Bronchial epithelial cell (primary cell): ENCODE measurements at places on chromosomes 5 and 9. TPM values are rescaled to one million over a fixed set of nuclear protein-coding genes. Genes with fewer than 3 reads are reported as not detected.

DNA sequence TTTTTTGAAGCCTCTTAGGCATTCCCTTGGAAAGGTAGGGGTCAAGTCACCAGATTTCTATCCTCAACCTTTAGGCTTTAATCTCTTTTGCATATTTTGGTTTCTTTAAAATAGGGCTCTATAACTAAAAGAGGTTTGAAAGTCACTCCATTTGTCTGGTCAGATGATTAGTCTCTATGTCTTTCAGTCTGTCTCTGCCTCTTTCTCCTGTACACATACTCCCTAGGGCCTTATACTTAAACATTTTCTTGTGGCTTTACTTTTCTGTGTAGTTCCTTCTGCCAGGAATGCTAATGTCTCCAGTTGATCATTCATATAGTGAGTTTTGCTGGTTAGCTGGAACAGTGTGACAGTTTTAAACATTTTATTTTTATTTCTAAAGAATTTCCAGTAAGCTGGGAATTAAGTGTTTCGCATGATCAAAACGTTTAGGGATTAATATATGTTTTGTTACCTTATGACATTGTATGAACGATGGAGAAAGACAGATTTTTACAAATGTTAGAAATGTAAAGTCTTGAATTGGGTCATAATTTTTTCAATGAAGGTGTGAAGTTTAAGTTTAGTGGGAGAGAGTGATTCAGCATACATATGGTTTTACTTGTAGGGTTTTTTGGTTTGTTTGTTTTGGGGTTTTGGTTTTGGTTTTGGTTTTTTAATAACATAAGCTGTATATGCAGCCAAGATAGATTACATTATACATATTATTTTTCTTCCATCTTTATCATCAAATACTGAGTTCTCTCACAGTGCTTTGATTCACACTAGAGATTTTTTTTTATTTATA, 90.6 kb downstream of the ZCCHC7 start:
- no peak for DNase-seq

Gene KCNV2
- total RNA-seq = not detected in 2 replicates

Gene SURF6
- total RNA-seq = 9.0 and 11.1 TPM in 2 replicates

- no peak for DNase-seq
These were observed 22.2 kb downstream of the RGS3 start for GRCh38 chr9:113485761-113486115.

GRCh38 chr5:161269125-161269524, 277.4 kb downstream of the GABRB2 start:
- DNase-seq = no peak

Gene CYLC2
- not detected in 2 replicates for total RNA-seq

Gene PCDHA10
- total RNA-seq = under 0.01 TPM in 2 replicates

DNA sequence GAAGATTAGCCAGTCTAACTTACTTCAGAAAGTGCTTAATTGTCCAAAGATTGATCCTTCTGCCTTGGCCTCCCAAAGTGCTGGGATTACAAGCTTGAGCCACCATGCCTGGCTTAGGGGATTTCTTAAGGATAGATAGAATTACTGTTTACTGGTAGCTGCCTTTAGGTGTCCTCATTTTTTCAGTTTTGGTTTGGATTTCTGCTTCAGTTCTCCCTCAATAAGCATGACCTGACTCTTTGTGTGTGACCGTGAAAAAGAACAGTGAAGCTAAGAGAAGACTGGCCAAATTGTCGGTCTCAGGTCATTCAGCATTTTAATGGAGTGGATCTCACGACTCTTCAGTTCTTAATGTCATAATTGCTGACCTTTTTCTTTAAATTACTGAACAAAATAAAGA, 22.9 kb upstream of the CMYA5 start:
- no peak for DNase-seq

Gene TLX3
- not detected in 2 replicates for total RNA-seq

DNA sequence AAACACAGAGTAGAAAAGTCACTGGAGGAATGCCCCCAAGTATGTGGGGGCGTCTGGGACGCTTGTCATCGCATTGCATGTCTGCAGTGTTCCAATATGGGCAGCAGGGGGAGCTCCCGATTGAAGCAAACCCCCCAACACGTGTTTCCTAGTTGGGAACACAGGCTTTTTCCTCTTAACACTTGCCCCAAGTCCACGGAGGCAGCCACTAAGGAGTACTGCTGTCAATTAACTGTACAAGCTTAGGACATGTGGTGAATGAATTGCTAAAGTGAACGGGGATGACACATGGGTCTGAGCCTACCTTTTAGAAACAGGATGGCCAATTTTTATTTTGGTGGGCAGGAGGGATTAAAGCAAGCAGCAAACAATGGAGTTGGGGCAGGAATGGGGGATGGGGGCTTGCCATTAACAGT, 2.2 kb downstream of the GABRB2 start:
- DNase-seq = peak; percentile 40

DNA sequence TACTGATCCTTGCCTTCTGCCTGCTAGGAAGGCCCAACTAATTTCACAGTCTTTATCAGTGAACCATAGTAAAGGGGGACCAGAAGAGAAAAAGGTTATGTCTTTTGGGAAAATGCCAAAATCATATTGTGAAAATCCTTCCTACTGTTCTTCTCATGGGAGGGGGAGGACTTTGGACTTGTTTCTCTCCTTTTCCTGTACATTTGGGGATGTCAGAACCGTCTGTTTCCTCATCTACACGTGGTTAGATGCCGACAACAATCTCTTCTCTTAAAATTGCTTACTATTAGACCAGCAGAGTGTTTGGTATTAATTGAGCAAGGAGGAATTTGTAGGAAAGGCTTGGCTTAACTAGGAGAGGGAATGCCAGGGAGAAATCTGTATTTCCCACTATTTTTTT, 77.2 kb downstream of the TMC1 start:
- no peak for DNase-seq

- no peak for DNase-seq
These were observed 19.0 kb upstream of the ACTBL2 start for GRCh38 chr5:57501414-57502201.

GRCh38 chr9:132249690-132250089, 87.8 kb downstream of the NTNG2 start:
- DNase-seq = no peak

Gene DNAJC18
- total RNA-seq = 1.2 and 1.6 TPM in 2 replicates

DNA sequence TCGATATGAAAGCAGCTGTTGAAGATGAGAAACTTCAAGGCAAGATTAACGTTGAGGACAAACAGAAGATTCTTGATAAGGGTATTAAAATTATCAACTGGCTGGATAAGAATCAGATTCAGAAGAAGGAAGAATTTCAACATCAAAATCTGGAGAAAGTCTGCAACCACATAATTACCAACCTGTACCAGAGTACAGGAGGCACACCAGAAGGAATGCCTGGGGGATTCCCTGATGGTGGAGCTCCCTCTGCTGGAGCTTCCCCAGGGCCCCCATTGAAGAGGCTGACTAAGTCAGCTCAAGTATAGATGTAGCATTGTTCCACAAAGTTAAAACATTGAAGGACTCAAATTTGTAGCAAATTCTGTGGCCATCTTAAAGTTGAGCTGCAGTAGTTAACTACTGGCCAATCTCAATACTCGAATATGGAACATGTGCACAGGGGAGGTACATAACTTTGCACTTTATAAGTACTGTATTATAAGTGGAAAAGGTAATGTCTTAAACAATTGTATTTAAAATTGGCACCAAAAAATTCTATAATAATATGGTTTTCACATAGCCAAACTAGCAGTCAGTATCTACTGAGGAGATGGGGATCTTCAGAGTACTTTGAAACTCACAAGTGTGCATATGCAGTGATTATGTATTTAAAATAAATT, 237.5 kb downstream of the CHSY3 start:
- DNase-seq = peak; percentile 49

- DNase-seq = no peak
These were observed 174.7 kb downstream of the NR3C1 start for GRCh38 chr5:143228597-143229293.

Gene TAL2
- total RNA-seq = 0.26 TPM in 1 of 2 replicates, not detected in the other

Gene RLN1
- total RNA-seq = 0.26 and 0.64 TPM in 2 replicates

Gene TMEM215
- not detected in 2 replicates for total RNA-seq

Gene EQTN
- not detected in 2 replicates for total RNA-seq

- DNase-seq = no peak
These were observed 2.6 kb downstream of the DIAPH1 start for GRCh38 chr5:141615991-141616720.

Gene SHISAL2B
- not detected in 2 replicates for total RNA-seq
